Effector CD4-positive, alpha-beta T cell (primary cell): ENCODE measurements at places on chromosomes 7 and 10.

DNA sequence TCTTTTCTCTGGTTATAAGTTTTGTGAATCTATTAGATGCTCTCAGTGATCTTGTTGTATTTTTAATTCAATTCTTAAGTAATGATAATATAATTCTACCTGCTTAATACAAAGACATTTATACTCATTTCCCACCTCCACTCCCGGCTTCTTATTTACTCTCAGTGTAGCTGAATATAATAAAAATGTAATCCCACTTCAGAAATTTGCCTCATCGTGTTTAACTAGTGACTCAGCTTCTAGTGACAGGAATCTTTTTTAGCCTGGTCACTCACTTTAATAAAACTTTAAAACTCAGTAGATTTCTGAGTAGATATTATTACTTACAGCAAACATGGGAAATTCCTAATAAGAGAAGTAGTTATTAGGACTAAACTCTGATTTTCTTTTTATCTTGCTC lies 1506.2 kb upstream of the LRRTM3 start:
- DNase-seq: no peak

- DNase-seq: no peak
Observed at GRCh38 chr7:15765753-15766152, 79.3 kb upstream of the MEOX2 start.

DNA sequence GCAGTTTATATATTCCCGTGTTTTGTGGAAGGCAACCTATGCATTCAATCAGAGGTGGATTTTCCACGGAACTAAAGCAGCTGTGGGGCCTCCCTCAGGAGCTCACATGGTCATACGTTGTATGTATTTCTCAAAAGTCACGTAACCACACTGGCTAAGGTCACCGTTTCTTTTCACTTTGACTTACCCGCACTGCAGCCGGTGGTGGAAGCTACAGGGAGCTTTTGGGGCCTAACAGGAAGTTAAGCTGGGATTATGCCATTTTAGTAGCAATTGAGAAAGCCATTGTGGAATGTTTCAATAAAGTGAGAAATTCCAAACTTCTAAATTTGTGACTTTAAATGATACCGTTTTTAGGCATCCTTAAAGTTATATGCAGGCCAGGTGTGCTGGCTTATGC lies 111.2 kb upstream of the KLF6 start:
- DNase-seq: no peak

- DNase-seq: no peak
Observed at GRCh38 chr7:33191340-33191739, 62.0 kb downstream of the BBS9 start.

DNA sequence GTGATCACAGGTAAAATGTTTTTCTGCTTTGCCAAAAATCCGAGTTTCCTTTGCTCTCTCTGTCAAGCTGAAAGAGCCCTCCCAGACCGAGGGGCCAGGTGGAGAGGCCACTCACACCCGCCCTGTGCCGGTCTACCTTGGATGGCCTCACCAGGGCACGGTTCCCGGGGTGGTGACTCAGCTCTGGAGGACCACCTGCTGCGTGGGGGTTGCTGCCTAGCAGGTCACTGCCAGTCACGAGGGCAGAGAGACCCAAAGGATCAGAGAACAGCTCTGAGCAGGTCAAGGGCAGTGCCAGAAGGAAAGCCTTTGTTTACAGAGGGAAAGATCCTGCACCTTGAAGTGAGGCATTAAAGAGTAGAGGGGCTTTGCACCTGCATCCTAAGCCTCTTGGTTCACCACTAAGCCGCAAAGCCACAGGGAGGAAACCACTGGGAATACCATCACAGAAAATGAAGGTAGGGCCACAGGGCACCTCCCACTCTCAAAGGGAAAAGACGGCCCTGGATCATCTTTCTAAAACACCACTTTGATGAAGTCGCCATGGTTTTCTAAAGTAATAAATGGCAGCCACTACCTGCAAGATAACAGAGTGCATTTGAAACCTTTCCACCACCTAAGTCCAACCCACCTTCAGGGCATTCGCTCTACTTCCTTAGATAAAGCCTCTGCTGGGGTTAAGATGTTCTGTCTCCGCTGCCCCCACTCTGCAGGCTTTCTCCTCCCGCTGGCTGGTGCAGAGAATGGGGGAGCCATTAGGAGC lies 160.3 kb upstream of the KLF14 start:
- no peak for DNase-seq

DNA sequence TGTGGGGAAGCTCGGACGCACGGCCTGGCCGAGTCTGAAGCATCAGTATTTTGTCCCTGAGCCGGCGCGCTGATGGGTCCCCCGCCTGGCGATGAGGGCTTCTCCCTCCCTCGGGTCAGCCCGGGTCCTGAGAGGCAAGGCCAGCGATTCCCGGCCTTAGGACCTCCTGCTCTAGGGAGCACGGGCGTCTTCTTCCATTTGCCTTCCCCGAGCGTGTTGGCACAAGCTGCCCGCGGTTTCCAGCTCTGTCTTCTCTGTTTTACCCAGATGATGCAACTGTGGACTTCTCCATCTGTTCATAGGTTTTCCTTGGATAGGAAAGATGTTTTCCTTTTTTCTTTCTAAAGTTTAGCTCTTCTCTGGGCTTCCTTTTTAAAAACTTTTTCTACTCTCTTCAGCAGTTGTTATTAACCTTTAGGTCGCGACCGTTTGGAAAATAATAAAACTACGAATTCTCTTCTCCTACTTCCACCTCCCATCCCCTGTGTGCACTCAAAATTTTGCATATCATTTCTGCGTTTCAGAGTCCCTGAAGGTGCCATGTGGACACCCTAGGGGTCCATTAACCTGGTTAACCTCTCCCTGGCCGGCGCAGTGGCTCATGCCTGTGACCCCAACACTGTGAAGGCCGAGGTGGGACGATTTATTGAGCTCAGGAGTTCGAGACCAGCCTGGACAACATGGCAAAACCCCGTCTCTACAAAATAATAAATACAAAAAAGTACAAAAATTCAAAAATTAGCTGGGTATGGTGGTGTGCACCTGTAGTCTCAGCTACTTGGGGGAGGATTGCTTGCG lies 1.4 kb upstream of the SLC25A28 start:
- DNase-seq: no peak

DNA sequence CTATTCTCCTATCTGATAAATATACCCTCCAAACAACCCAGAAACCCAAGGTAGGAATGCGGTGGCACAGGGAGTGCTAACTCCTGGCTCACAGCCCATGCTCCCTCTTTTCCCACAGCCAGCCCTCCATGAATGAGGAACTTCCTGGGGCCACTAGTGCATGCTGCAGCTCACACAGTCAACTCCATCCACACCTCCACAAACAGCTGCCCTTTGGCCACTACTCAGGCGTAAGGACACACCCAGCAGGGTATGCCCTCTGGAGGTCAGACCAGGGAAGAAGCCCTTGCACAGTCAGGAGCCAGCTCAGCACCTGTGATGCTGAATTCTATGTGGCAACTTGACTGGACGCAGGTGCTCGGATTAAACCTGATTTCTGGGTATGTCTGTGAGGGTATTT lies 85.2 kb upstream of the PIK3CG start:
- DNase-seq: no peak

GRCh38 chr7:137820156-137820555 lies 26.6 kb downstream of the DGKI start:
- DNase-seq: no peak

DNA sequence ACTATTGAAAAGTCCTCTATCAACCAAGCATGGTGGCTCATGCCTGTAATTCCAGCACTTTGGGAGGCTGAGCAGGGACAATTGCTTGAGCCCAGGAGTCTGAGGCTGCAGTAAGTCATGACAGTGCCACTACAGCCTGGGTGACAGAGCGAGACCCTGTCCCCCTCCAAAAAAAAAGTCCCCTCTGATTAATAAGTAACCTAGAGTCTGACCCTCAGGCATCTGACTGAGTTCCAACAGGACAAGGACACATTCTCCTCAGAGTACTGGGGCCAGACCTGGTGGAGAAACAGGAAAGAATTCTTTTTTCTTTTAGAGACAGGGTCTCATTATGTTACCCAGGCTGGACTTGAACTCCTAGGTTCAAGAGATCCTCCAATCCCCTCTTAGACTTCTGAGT lies 10.0 kb downstream of the MORN4 start:
- DNase-seq: no peak

DNA sequence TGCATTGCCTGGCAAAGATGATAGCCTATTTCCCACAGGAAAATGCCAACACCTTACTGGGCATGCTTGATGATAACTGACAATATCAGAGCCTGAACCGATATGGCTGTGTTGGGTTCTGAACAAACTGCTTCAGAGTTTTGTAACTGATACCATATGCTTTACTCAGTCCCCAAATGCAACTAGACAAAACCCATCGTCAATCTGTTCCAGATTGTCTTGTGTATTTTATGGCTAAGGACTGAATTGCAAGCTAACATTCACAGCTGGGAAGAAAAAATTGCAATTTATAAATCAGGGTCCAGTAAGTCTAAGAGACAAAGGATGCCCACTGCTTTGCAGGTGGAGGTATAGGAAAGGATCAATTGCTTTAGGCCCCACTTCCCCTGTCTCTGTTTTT lies 116.8 kb upstream of the WNT16 start:
- no peak for DNase-seq

DNA sequence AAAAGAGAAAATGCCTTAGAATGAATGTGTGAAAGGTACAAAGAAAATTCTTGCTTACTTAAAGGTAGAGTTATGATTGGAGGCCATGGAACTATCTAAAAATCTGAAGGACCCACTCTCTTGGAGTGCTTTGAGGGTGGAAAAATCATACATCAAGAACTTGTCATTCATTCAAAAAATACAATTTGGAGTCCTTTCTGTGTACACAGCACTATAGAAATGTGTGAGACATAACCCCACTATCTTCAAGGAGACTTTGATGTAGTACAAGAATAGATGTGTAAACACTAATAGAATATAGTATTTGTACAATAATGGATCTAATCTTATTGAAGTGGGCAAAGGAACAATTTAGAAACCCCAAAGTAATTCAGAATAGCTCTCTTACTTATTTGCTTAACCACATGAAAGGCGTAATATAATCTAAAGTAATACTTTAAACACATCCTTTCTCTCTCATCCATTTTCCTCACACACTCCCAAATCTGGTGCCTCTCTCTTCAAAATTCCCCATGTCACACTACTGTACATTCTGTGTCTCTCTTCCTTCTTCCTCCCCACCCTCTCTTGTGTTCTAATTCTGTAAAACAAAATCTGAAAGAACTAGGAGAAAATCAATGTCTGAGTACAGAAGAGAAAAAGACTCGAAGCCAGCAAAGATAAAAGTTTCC lies 166.7 kb downstream of the DNAJB9 start:
- DNase-seq: no peak

- no peak for DNase-seq
Observed at GRCh38 chr10:63241841-63242281, 108.7 kb downstream of the NRBF2 start.

DNA sequence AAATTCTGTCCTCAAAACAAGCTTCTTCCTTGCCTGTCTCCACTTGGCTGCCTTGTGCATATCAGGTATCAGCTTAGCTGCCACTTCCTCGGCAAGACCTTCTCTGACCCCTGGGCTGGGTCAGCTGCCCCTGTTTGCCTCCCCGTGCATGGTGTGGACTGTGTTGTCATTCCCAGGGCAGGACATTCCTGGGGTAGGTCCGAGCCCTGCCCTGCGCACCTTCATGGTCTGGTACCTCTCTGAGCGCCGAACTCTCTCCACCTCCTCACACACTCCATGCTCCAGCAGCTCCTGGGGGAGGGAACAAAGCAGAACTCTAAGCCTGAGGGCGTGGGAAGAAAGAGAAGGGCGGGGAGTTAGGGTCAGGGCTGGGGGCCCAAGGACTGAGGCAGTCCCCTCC lies 3.8 kb downstream of the POLM start:
- DNase-seq: no peak

DNA sequence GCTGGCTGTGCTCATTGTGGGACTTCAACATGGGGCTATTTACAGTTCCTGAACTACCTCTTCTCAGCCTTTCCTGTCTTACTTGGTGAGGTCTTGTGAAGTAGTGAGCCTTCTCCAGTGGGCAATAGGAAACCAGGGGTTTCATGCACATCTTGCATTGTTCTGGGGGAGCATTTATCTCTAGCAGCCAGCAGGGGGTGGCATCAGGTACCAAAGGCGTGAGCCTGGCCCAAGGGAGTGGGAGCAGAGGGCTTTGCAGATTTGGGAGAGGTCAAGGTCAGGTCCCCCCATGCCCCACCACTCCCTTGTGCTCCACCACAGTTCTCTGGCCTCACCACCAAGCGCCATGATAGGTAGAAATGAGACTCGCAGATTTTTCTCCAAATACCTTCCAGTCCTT lies 85.4 kb upstream of the NPTX2 start:
- DNase-seq: no peak

DNA sequence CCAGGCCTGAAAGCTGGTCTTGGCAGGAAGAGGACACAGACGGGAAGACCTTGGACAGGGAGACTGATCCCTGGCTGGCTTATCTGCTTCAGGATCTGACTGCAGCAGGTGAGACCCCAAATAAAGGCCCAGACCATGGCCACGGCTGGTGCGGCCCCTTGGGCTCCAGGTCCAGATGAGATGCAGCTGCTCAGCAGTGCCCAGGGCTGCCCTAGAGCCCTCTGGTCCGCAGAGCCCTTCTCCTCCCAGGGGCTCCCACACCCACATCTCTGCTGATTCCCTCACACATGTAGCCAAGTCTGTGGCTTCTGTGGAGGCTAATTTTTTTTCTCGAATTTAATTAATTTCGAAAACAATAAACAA lies 46.3 kb downstream of the VIPR2 start:
- DNase-seq: no peak

- DNase-seq: no peak
Observed at GRCh38 chr7:80187279-80187678, 52.6 kb downstream of the GNAI1 start.

GRCh38 chr7:43530553-43531410 lies 52.1 kb upstream of the STK17A start:
- DNase-seq: no peak

DNA sequence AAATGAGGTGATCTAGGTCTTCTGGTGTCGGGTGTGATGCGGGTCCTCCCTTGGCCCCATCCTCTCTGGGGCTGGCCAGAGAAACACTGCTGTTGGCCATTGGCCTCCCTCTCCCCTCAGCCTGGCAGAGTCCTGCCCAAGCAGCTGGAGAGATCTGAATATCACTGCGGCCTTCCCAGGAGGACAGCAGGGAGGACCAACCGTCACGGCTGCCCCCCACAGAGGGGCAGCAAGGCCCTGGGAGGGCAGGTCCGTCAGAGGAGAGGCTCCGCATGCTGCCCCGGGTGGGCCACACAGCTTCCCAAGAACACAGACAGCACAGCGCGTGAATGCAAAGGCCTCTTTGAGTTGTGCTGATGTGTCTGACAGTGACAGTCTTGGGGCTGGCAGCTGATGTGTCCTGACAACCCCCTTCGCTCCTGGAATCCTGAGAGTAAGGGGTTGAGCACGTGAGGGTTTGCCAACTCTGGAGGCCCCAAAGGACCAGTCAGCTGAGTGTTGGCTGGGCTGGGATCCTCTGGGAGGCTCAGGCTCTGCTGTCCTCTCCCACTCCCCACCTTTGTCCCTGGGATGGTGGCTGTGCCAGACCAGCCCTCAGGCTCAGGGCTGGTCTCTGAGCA lies 132.5 kb upstream of the UNC5B start:
- no peak for DNase-seq

- no peak for DNase-seq
Observed at GRCh38 chr7:42193471-42194129, 43.4 kb downstream of the GLI3 start.
